ENCODE measurements at places on chromosomes 1 and 21. TPM values are rescaled to one million over a fixed set of nuclear protein-coding genes. Genes with fewer than 3 reads are reported as not detected.
A peak's percentile ranks its signal among the peaks of the same experiment; 100 is the strongest.

The CRP gene
- not detected for total RNA-seq

The DYNLT5 gene
- not detected for total RNA-seq

The KLHDC9 gene
- total RNA-seq, result 1.4 TPM

The PLEKHN1 gene
- total RNA-seq, result 0.60 TPM

The MAN1C1 gene
- total RNA-seq, result 20.6 TPM

The MIER1 gene
- total RNA-seq, result 42.2 TPM

The TEKT2 gene
- not detected for total RNA-seq

The SLAMF8 gene
- total RNA-seq, result 0.57 TPM

- peak within 1 kb of the TSS; percentile 91 for H3K27ac ChIP-seq
- H3K36me3 ChIP-seq, result no peaks in the 10 kb centered on the region
- DNase-seq, result peak; percentile 94
- H3K4me3 ChIP-seq, result peak within 1 kb of the TSS; percentile 69
These were observed at the start of gene TRNP1 for GRCh38 chr1:26993237-26994019. Gene TRNP1, plus strand, starts transcription at chr1:26993692. Its CDS starts 95 bp downstream, at chr1:26993787.

DNA sequence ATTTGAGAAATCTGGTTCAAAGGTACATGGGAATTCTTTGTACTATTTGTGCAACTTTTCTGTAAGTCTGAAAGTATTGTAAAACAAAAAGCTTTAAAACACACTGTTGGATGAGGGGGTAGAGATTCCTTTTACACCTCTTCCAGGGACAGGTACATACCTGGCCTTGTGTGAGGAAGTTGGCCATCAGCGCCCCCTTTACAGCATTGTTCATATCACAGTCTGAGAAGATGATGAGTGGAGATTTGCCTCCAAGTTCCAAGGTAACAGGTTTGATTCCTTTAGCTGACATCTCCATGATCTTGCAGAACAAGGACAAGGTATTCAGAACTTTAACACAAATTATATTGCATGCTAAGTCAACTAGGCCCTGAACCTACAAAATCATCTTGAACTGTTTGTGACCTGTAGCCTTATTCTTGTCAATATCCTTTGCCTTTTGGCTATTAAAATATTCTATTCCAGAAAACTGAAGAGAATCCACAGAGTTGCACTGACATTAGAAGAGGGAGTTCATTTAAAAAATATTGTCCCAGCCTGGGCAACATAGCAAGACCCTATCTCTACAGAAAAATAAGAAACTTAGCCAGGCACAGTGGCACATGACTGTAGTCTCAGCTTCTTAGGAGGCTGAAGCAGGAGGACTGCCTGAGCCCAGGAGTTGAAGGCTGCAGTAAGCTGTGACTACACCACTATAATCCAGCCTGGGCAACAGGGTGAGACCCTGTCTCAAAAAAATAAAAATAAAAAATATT lies 18.9 kb downstream of the ALDH9A1 start:
- H3K4me1 ChIP-seq, result no peaks in the 10 kb centered on the region
- H3K36me3 ChIP-seq, result no peaks in the 10 kb centered on the region
- no peaks in the 10 kb centered on the region for H3K27me3 ChIP-seq
- DNase-seq, result no peak
- H3K4me3 ChIP-seq, result no peak overlapping the region

GRCh38 chr1:19457607-19458006 lies 27.7 kb downstream of the CAPZB start:
- DNase-seq, result no peak
- H3K27me3 ChIP-seq, result no peaks in the 10 kb centered on the region
- peaks cover 13% of the 10 kb centered on the region for H3K4me1 ChIP-seq
- H3K4me3 ChIP-seq, result no peak overlapping the region

DNA sequence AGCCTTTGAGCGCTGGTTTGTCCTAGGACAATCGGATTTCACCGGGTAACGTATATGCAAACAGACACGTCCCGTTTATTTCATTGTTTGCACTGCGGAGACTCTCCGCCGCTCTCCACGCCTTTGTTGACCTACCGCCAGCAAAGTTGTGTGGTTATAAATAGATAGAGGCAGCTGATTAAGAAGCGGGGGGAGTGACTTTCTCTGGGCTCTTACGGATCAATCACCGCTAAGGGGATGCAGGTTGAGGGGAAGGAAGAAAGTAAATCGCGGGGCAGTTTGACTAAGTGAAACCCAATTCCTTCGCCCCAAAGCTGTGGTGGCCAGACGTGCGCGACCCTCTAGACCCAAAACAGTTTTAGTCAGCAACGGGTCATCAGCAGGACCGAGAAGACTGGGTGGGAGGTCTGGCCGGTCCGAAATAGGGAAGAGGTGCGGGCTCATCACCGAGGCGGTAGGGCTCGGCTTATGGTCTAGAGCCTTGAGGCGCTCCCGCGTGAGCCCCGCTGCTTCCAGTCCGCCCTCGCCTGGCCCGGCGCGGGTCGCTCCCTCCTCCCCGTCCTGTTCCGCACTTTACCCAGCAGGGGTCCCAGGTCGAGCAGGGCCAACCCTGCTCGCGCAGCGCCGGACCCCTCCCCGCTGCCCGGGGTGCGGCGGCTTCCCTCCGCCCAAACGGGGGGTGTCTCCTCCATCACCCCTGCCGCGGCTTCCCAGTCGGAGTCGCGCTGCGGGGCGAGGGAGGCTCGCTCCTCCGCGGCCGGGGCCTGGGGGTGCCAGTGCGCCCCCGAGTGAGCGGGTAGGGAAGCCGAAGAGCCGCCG lies 120.8 kb upstream of the RRP15 start:
- H3K27ac ChIP-seq, result no peak overlapping the region
- DNase-seq, result peak; percentile 42
- no peaks in the 10 kb centered on the region for H3K36me3 ChIP-seq
- peak overlapping the region; percentile 58 for H3K4me3 ChIP-seq

DNA sequence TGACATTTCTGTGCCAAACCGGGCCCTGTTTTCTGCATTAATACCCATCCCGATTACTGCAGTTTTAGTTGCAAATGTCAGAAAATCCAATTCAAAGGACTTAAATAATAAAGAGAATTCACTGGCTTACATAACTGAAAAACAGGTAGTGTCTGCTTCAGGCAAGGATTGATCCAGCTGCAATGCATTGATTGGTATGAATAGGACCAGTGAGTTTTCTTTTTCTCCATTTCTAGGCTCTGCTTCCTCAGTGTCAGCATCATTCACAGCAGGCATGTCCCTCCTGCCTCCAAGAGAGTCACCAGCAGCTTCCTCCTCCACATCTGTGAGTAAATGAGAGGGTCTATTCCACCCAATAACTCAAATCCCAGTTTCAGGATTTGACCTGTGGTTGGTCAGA lies 33.7 kb upstream of the ACTL8 start:
- no peak overlapping the region for H3K27ac ChIP-seq
- H3K27me3 ChIP-seq, result no peaks in the 10 kb centered on the region
- no peak for DNase-seq
- H3K4me3 ChIP-seq, result no peak overlapping the region
- no peaks in the 10 kb centered on the region for H3K4me1 ChIP-seq

DNA sequence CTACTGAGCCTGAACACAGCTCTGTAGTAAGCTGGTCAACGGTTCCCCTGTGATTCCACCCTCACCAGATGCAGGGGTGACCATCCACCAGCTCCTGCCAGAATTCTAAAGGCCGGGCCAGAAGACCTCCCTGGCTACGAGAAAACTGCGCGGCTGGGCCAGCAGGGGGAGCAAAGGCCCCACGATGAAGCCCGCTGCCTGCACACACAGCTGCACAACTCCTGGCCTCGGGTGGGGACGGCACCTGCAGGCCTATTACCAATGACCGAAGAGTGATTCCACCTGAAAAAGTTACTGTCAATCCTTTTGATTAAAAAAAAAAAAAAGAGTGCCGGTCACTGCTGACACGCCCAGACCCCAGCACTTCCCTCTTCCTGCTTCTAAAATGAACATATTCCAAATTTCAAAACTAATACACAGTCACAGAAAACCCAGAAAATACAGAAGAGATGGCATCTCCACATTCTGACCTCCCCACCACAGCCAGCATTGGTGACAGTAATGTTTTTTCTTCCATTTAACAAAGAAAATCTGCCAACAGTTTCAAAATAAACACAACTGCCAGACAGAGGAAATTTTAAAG lies 49.8 kb upstream of the RIPK4 start:
- H3K27me3 ChIP-seq, result no peaks in the 10 kb centered on the region
- peak; percentile 73 for DNase-seq
- no peaks in the 10 kb centered on the region for H3K36me3 ChIP-seq
- H3K27ac ChIP-seq, result peak overlapping the region; percentile 14
- H3K4me1 ChIP-seq, result no peaks in the 10 kb centered on the region
- H3K4me3 ChIP-seq, result no peak overlapping the region

GRCh38 chr1:198328458-198329032 lies 171.7 kb downstream of the NEK7 start:
- H3K4me1 ChIP-seq, result no peaks in the 10 kb centered on the region
- no peak overlapping the region for H3K4me3 ChIP-seq
- H3K27me3 ChIP-seq, result no peaks in the 10 kb centered on the region
- H3K36me3 ChIP-seq, result no peaks in the 10 kb centered on the region
- no peak overlapping the region for H3K27ac ChIP-seq

- no peak overlapping the region for H3K27ac ChIP-seq
- H3K36me3 ChIP-seq, result no peaks in the 10 kb centered on the region
- peaks cover 12% of the 10 kb centered on the region for H3K4me1 ChIP-seq
- H3K27me3 ChIP-seq, result no peaks in the 10 kb centered on the region
- H3K4me3 ChIP-seq, result no peak overlapping the region
These were observed 89.9 kb upstream of the KAZN start for GRCh38 chr1:14508613-14509012.

Data from hepatocyte (in vitro differentiated cells).